ENCODE measurements at places on chromosomes 16 and 17.

GRCh38 chr16:31083556-31083955 is 5.2 kb downstream of the PRSS53 start:
- DNase-seq = no peak

DNA sequence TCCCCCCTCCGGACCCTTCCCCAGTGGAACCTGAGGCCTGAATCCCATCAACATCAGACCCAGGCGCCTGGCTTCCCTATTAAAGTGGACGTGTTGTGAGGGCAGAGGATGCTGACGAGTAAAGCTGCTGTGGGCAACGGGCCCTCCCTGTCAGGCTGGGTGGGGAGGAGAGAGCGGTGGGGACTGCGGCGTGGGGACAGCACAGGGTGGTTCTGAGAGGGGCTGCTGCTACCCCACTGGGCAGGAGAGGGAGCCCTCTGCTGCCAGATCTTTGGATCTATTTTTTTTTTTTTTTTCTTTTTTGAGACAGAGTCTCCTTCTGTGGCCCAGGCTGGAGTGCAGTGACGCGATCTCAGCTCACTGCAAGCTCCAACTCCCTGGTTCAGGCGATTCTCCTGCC is 5.9 kb downstream of the CA5A start:
- no peak for DNase-seq

DNA sequence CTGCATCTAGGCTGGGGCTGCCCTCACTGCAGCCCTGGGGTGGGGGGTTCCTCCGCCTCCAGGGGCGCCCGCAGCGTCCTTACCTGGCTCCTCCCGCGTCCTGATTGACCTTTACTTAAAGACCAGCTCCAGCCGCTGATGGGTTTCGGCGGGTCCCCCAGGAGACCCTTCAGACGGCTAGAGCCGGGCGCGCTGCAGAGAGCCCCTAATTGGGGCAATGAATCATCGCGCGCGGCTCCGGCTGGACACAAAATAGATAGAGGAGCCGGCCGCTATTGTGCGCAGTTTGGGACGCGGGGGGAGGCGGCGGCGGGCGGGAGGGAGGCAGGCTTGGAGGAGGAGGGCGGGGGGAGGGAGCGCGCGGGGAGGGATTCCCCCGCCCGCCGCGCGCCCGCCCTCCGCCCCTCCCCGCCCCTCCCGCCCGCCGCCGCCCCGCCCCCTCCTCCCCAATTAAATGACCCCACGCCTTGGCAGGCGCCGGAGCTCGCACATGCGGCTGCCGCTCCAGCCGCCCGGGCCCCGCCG is 56.5 kb upstream of the CIBAR2 start:
- DNase-seq = no peak

DNA sequence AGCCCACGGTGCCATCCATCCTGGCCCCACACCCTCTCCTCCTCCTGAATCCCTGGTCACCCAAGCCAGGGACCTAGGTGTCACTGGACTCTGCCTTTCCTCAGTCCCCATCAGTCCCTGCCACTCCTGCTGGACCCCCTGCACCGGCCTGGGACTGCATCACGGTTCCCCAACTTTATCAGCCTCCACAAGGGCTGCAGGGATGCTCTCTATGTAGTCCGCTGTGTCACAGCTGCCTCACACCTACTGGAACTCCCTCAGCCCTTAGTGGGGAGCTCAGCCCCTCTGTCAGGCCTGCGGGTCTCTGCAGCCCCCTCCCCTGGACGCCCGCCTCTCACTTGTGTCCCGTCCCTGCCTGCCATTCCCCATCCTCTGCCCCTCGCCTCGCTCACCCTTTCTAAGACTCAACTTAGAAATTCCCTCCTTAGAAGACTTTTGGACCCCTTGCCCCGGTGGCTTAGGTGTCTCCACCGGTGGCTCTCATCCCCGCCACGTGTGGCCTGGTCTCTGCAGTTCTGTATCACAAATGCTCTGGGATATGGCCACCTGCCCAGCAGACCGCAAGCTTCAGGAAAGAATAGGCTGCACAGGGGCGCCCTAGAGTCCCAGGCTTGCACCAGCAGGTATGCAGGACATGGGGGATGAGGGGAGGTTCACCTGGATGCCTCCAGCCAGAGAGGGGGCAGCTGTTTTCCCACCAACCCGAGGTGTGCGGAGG is 62.9 kb downstream of the PRMT7 start:
- DNase-seq = no peak

DNA sequence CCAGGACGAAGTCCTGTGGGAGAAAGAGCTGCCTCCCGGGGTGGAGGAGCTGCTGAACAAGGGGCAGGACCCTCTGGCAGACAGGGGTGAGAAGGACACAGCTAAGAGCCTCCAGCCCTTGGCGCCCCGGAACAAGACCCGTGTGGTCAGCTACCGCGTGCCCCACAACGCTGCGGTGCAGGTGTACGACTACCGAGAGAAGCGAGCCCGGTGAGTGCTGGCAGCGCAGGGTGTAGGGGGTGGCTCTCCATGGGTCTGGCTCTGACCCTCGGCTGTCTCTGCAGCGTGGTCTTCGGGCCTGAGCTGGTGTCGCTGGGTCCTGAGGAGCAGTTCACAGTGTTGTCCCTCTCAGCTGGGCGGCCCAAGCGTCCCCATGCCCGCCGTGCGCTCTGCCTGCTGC is 21.4 kb downstream of the MVP start:
- no peak for DNase-seq

DNA sequence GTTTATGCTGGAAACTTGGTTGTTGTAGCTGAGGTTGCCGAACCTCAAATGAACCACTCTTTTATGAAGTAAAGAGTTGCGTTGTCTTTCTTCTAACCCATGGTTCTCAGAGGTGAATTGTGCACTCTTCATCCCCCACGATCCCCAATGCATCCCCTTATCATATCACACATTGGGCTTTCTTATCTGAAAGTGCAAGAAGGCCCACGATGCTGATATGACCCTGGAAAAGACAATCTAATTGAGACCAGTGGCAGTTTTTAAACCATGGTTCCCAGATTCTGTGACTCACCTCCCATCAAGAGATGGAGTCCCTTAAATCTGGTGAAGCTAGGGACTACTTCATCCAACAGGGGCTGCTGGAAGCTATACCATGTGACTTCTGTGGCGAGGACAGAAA is 156.3 kb upstream of the IRX3 start:
- no peak for DNase-seq

GRCh38 chr17:58268774-58269556 is 11.8 kb downstream of the MPO start:
- no peak for DNase-seq

GRCh38 chr17:13520899-13521572 is 80.7 kb downstream of the HS3ST3A1 start:
- no peak for DNase-seq

GRCh38 chr16:3023415-3023668 is 400 bp downstream of the HCFC1R1 start:
- DNase-seq = no peak

DNA sequence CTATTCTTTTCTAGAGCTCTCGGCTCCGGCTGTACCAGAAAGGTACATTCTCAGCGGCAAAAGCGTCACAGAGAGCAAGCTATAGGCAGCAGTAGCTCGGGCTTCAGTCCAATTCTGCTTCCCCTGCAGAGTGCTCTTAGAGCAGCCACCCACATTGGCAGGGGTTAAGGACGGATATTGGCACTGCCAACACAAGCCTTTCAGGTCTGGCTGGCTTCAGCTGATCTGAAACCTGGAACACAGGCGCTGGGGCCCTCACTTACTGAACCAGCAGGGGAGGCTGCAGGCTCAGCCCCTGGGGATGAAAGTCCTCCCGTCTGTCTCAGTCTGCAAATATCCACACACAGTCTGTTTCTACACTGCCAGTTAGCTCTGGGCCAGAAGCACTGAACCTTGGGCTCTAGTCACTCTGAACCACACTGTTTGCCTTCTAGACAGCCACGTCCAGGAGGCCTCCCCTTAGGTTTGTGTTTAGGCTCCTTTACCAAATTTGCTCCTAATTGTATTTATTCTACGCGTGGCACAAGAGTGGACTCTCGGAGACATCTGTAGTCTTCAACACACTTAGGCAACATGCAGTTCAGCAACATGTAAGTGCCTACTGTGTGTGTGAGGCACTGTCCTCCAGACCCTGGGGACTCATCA is 40.1 kb downstream of the HIC1 start:
- DNase-seq = no peak

- DNase-seq = no peak
Measured at GRCh38 chr16:67257486-67258160, 8.8 kb downstream of the SLC9A5 start.

DNA sequence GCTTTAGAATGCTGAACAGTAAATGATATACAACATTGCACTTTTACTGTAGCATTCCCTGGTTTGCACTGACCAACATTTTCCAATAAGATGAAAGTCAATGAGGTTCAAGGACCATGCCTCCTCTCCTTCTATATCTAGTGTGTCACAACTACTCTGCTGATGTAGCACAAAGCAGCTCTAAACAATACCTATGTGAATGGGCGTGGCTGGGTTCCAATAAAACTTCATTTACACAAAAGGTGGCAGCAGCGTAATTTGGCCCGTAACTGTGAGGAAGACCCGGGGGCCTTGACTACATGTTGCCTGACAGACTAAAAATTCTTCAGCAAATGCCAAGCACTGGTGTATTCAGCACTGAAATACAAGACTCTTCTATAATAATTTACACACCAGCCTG is 6.5 kb downstream of the SRP68 start:
- DNase-seq = no peak

GRCh38 chr17:43528988-43529814 is 16.9 kb downstream of the ETV4 start:
- DNase-seq = no peak

DNA sequence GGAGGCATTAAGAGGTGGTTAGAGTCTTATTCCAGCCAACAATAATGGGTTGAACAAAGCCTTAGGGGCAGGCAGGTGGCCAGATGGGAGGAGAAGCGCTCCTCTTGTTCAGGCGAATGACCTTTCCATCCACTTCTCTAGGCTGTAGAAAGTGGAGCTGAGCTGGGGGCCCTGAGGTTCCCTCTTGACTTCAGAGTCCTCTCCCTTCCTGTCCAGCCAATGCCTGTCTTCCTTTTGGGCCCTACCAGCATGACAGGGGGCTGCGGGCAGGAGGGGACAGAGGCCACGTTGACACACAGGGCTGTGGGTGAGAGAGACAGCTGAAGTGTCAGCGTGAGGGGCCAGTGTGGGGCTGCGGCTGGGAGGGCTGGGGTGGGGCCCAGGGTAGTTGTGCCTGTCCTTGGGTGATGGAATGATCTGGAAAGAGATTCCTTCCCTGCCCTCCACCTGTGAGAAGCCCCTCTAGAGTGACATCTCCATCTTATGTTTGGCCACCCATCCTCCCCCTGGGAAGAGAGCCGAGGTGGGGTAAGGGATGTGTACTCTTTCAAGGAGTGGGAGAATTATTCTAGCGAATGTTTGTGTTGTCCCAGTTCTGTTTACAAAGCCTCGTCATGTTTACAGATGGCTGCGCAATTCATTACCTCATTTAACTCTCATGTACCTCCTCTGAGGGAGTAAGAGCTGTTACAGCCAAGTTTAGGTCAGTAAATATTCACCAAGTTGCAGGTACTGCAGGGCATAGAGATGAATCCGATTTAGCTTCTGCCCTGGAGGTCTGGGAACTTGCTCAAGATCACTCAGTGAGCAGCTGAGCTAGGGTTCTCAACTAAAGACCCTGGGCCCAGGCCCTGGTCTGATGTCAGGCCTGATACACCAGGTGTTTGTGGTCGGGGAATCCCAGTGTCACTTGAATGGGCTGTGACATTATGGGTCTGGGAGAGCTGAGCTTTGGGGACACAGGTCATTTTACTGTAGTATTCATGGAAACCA is 3.3 kb downstream of the ERBB2 start:
- no peak for DNase-seq

DNA sequence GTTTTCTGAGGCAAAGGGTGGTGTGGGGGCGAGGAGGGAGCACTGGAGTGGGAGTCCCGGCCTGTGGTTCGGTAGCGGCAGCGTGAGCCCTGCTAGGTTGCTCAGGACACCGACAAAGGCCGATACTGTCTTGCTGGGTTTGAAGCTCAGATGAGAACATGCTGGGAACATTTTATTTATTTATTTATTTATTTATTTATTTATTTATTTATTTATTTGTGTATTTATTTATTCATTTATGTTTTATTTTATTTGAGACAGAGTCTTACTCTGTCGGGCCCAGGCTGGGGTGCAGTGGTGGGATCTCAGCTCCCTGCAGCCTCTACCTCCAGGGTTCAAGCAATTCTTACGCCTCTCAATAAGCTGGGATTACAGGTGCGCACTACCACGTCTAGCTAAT is 117.9 kb upstream of the GSE1 start:
- DNase-seq = no peak

DNA sequence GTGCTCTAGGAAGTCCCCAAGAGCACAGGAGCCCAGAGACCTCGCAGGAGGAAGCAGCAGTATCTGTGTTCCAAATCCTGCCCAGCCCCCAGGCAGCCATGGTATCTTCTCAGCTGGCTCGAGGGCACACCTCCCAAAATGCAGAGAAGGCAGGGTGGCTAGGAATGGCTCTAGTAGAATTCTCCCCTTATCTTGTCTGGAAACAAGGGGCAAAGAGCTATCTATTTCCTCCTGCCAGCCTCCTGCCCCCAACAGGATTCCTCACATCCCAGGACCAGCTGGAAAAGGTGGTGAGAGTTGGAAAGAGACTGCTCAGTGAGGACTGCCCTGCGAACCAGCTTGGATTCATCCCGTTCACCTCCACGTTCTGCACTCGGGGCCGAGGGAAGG is 8.6 kb upstream of the TSPOAP1 start:
- no peak for DNase-seq
